Right lobe of liver (tissue), 6 donors: ENCODE measurements at places on chromosomes 12 and 14. TPM values are rescaled to one million over a fixed set of nuclear protein-coding genes. Genes with fewer than 3 reads are reported as not detected.

- DNase-seq, result no peak
Observed at GRCh38 chr14:50951032-50951431, 6.7 kb upstream of the PYGL start.

DNA sequence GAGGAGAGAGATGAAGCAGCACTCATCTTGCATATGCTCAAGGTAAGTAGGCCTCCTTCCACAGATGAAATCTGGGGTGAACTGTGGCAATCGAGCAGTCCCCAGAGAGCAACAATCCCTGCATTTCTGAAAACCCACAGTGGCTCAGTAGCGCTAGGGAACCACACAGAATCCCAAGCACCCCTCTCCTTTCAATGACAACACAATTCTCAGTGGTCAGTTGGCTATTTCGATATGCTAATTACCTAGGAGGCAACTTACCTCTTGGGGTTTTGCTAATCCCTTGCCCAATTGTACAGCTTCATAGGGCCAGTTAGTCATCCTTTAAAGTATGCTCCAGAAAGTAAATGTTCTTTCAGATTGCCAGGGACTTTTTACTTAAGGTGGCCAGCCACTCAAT is 1035.7 kb downstream of the BCL11B start:
- DNase-seq, result no peak

ACSM4 gene
- not detected for total RNA-seq

DNA sequence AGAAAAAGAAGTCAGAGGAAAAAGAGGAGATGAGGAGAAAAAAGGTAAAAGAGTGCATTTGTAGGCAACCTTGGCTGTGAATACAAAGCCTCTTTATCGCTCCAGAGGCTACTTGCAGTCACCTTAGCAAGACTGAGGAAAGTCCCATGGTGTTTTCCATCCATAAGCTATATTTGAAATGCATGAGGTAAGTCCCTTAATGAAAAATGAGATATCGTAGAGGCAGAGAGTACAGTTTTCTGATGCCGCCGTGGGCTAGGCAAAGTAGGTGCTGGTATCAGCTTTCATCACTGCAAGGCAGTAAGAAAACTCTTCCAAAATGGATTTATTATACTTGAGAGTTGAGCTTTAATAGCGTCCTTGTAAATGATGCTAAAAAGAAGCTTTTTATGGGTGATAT is 186.8 kb downstream of the ASCL1 start:
- no peak for DNase-seq

DNA sequence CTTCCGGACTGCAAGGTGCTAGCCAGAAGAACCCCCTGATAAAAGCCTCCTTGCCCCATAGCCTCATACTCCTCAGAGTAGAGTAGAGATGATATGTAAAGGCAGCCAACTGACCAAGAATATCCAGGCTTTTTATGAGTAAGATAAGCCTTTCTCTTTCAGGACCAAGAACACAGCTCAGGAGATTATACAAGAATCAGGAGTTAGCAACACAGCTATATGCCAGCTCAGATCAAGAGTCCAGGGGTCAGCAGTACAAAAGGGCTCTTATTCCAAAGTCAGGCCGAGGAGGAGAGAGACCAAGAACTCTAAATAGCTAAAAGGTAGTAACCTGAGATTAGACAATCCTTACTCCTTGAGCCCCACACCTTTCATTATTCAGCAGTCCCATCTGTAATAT is 135.3 kb downstream of the BTG1 start:
- no peak for DNase-seq

DNA sequence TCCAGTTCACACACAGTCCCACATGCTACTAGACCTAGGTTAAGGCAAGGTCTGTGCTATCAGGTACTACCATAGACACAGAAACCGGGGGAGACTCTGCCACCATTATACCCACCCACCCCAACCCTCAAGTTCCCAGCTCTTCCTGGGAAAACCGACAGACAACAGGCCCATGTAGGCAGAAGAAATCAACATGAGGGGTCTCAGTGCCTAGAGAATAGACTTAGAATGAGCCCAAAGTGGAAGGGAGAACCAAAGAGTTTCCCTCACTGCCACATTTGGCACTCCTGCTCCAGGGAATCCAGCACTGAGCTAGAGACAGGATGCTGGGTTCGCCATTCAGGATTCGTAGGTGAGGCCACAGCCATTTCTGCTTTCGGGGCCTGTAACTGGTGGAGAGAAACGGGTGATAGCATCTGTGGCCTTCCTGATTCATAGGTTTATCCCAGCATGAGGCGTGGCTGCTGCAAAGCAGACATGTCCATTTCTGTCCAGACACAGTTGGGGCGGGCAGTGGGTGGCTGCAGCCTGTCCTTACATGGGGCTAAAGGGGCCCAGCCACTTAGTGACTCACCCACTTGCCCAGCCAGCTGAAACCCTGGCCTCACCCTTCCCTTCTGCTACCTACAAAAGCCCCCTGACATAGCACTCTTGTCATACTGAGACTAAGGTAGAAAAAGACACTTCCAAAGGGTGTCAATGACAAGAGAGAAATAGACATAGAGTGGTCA is 69.4 kb downstream of the IRF2BPL start:
- no peak for DNase-seq

DNA sequence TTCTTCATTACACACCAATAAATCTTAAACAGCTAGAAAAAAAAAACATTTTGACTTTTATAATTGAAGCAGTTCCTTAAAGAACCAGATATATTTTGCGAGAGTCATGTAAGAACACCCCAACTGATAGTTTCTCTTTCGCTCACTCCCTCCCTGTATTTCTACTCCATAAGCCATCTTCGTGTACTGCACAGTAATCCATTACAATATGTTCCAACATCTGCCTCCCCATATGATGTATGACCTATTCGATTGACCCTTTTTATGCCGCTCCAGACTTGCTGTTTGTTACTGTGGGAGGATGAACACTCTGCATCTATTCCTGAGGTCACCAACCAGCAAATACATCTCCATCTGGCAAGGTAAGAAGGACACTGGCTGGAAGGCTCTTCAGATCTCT is 331.7 kb downstream of the SOX5 start:
- no peak for DNase-seq

DNA sequence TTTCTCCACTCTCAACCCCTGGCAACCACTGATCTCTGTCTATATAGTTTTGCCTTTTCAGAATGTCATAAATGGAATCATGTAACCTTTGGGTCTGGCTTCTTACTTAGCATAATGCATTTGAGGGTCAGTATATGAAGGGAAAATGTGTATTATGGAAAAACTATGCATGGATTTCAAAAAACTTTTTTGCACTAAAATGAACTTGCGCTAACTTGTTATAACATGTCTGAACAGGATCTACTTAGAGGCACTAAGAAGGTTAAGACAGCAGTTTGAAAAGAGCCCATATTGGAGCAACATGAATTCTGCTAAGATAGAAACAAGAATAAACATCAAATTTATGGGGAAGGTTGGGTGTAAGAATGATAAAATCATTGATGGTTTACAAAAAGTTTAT is 29.1 kb downstream of the SLC39A9 start:
- no peak for DNase-seq

DBX2 gene
- not detected for total RNA-seq

GRCh38 chr12:72214163-72214562 is 58.0 kb upstream of the TRHDE start:
- no peak for DNase-seq

- DNase-seq, result no peak
Observed at GRCh38 chr12:64825143-64826021, 935 bp downstream of the TBC1D30 start.

NKX2-1 gene
- not detected for total RNA-seq

MIP gene
- not detected for total RNA-seq

DNA sequence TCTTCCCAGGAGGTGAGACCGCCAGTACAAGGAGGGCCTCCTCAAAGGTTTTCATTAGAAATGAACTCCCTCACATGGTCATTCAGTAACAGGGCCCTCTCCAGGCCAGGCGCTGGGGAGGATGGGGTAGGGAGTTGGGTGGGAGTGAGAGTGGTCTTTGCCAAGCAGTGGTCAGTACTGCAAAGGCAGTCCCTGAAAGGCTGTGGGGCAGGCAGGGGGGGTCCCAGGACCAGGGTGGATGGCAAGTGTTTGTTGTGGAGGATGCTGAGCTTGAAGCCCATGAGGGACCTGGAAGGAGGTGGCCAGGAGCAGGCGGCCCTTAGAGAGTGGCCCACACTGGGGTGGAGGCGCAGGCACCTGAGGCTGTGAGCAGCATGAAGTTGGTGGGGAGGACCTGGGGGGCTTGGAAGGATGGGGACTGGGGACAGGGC is 26.1 kb downstream of the CEP170B start:
- DNase-seq, result no peak
